KBM-7 (cell line): ENCODE measurements at places on chromosomes 4 and X.

DNA sequence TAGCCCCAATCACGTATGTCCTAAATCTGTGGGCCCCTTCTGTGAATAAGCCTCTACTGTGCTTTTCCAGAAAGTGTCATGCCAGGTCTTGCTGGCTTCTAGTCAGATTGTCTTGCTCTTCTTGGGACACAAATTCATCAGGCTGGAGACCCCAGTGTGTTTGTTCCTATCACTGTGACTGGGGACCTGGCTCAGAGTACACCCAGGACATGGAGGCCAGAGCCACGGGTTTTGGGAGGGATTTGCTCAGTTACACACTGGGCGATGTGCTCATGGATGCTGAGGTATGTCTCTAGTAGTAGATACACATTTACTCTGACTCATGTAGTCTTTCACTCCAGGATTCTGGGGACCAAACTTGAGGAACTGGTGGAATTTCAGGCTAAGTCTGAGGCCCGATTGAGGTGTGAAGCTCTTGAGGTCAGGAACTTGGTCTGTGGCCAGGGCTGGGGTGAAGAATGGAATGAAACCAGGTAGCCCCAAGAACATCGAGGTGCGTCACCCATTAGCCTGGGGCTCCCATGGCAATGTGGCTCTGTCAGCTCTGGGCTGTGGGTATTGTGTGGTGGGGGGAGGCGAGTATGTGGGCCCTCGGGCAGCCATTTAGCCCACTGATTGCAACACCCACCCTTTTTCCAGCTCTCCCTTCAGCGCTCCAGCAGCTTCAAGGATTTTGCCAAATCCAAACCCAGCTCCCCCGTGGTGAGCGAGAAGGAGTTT lies 7.7 kb downstream of the SASH3 start:
- DNase-seq, result no peak

- peak; percentile 74 for DNase-seq
Observed at GRCh38 chr4:184453365-184454160, 20.8 kb downstream of the IRF2 start.

DNA sequence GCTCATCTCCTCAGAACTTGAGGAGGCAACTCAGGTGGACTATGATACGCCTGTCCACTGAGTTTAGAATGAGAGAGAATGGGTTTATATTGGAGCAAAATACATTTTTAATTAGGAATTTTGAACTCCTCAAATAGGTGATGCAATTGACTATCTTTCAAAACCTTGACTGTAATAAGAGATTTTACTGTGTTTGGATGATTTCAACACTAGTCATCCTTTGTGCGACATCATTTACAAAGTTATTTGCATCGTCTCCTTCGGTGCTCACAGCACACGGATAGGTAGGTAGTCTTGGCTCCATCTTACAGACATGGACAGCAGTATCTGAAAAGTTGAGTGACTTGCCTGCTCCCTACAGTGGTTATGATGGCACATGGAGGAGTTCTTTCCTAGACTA lies 67.0 kb downstream of the AASDH start:
- DNase-seq, result no peak

DNA sequence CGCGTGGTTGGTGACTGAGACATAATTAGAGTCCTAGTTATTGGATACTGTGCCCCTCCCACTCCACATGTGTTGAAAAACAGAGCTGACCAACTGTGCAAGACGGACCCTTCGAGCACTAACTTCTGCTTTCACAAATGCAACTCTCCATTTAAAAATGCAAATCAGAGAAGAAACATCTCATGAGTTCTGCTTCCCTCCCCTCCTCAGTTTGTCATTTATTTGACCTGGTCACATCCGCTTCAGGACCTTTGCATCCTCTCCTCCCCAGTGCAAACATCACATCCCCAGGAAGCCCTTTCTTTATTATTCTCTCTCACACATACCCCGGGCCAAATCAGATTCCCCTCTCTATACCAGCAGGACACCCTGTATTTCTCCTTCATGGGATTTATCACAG lies 38.1 kb upstream of the NOCT start:
- peak; percentile 12 for DNase-seq

- DNase-seq, result peak; percentile 58
Observed at GRCh38 chr4:173505924-173506518, 24.0 kb downstream of the HAND2 start.

DNA sequence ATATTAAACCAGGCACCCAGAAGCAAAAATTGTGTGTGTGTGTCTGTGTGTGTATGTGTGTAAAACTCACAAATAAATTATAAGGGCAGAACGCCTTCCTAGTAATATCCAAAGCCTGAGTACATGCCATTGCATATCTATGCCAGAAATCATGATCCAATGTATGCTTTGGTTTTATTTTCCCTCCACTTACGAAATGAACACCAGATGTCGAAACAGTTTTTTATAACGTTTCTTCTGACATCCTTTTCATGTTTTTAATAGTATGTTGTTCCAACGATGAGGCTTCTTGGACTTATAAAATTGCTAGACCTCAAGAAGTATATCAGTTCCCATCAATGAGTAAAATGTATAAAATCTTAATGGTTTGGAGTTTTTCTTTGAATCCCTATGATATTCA lies 55.4 kb downstream of the KCNIP4 start:
- no peak for DNase-seq

- no peak for DNase-seq
Observed at GRCh38 chr4:107691378-107691777, 28.7 kb downstream of the PAPSS1 start.

DNA sequence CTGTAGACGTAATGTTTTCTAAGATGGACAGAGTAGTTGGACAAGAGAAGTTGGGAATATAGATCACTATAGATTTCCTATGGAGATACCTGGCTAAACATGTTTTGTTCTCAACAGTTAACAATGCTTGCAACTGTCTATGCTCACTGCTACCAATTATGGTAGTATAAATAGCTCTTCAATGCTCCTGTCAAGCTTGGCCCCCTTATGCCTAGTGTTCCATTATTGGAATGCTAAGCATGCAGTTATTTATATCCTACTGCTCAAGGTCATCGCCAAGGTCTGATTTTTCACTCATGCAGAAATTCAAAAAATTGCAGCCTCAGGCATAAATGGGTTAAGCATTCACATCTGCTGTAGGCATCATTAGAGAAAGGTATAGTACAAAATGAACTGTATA lies 519.0 kb downstream of the IL15 start:
- DNase-seq, result no peak

DNA sequence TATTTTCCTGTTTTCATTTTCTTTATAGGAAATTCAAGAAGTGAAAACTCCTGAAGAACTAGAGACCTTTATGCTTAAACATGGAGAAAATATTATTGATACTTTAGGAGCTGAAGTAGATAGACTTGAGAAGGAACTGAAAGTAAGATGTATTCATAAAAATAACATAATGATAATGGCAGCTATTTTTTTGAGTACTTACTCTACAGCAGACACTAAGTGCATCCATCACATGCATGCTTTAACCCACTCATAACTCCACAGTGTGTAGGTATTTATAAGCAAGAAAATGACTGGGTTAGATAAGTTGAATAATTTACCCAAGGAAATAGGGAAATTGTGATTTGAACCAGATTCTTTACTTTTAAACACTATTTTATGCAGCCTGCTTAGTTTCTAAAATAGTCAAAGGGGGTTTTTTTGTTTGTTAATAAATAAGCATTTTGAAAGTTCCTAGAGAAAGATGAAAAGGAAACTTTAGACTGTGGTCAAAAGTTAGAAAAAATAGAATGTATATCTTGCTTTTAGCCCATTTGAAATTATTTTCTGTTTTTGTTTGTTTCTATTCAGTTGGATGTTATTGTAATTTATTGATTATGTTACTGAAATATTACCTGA lies 74.2 kb downstream of the BEND4 start:
- DNase-seq, result no peak

- DNase-seq, result no peak
Observed at GRCh38 chr4:24963277-24963676, 50.4 kb upstream of the CCDC149 start.

- DNase-seq, result no peak
Observed at GRCh38 chr4:13665701-13666660, 38.5 kb upstream of the BOD1L1 start.

DNA sequence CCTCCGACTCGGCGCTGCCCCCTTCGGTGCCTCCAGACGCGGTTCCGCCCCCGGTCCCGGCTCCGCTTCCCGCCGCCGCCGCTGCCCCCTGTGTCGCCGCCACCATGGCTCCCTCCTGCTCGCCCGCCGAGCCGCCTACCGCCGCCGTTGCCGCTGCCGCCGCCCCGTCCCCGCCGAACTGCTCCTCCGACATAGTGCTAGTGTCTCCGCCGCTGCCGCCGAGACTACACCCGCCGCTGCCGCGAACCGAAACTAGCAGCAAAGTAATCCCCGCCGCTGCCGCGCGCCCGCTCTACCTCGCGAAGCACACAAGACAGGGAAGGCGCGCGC lies 340 bp downstream of the HNRNPD start:
- no peak for DNase-seq

GRCh38 chr4:2743518-2744445 lies 12.4 kb downstream of the TNIP2 start:
- DNase-seq, result no peak
